ENCODE measurements at places on chromosomes 5 and 9.
A peak's percentile ranks its signal among the peaks of the same experiment; 100 is the strongest.

GRCh38 chr5:177447066-177447610 lies 524 bp downstream of the PRR7 start:
- DNase-seq: peak; percentile 34

- no peak for DNase-seq
Observed at GRCh38 chr9:70490478-70490877, 76.0 kb upstream of the KLF9 start.

DNA sequence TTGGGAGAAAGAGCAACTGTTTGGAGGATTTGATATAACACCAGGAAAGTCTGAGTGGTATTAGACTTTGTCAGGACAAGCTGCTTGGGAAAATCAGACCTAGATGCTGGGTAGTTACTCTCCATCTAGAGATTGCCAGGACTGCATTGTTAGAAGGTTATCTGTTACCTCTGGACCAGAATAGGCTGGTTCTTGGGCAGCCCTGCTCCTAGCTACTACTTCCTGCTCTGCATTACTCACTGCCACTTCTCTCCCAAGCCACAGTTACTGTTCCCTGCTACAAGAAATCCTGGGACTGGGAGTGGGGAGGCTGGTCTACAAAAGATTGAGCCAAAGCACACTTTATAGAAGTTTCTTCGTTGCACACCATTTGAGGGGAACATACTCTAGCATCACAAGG lies 95.5 kb upstream of the KCNN2 start:
- DNase-seq: no peak

DNA sequence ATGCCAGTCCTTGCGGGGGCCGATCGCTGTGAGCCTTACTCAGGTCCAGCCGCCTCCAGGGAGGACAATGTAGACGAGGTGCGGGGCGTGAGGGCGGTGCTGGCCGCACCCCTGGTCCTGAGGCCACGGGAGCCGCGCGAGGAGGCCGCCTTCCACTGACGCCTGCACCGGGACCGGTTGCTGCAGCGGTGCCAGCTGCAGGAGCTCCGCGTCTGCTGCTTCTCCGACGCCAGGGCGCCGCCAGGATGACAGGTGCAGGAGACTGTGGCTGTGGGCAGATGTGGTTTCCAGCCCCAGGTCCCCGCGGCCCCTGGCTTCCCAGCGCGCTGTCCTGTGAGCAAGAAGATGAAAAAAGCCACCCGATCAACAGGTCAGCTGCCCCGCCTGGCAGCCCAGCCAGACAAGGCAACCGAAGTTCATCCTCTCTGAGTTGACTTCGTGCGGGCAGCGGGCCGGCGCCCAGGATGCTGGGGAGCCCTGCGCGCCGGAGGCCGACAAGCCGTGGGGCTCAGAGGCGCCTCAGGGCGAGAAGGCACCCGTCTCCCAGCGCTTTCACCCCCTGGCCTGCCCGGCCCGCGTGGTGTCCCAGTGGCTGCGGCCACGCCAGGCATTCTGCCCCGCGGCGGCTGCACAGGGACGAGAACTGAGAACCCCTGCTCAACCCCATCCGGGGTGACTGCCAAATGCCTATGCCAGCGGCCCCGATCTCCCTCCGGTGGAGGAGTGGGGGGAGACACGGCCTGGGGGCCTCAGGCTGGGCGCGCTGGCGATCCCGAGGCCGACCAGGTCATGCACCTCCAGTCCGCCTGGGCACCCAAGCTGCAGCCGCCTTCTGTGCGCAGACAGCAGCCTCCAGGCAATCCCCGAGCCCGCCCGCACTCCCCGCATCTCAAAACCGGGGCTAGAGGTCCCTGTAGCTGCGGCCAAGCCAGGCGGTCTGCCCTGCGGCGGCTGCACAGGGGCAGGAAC lies 43.4 kb upstream of the BICD2 start:
- no peak for DNase-seq

DNA sequence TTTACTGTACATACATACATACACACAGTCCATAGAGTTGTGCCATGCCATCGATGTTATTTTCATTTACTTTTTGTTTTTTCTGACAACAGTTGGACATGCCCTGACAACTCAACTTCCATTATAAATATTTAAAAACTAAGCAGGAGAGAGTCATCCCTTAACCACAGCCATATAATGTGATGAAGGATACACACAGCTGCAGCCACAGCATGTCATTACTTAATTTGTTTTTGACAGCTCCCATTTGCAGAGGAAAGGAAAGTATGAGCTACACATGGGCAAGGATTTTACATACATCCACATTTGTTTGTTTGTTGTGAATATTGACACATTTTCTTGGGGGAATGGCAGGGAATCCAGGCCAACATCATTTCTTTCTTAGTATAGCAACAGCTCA lies 91.5 kb upstream of the TUT7 start:
- DNase-seq: no peak

DNA sequence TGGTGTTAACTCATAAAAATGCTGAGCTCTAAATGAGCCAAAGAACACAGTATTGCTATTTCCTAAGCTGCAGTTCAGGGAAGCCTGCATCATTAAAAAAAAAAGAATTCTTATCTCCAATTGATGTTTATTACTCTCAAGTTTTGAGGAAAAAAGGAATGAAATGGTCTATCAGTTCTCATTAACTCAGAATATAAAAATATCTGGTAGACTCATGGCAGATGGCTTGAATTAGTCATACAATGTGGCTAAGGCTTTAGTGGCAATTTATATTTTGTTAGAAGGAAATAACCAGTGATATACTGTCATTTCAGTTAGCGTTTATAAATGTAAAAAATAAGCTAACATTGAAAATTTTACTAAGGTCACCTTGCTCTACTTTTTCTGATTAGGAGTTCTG lies 1403.4 kb upstream of the C9orf72 start:
- no peak for DNase-seq
